ENCODE measurements at places on chromosomes 7 and 10.

DNA sequence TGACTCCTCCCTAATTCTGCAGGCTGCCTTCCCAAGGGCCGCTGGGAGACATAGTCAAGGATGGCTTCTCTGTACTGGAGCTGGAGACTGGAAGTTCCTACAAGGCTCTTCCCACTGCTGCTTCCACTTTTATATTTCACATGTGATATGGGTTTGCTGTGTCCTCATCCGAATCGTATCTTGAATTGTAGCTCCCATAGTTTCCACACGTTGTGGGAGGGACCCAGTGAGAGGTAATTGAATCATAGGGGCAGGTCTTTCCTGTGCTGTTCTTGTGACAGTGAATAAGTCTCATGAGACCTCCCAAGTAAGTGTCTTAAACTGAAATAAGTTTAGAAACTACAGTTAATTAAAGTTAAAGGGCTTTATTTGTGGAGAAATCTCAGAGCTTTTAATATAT is 47.0 kb upstream of the BICC1 start:
- DNase-seq = no peak

DNA sequence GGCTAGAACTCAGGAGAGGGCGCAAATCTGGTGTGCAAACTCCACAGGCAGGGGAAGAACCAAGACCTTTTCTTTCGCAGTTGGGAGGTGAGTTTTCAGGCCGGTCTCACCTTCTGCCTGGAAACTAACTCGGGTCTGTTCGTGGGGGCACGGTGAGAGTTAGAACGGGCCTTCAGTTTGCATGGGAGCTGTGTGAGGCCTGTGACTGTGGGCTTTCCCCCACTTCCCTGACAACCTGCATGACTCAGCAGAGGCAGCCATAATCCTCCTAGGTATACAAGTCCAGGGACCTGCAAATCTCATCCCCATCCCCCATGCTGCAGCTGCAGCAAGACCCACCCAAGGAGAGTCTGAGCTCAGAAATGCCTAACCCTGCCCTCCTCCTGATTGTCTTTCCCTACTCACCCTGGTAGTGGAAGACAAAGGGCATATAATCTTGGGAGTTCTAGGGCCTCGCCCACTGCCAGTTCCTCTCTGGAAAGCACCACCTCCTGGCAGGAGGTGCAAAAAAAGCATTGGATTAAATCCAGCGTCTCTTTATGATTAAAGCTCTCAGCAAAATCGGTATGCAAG is 194.9 kb upstream of the ETV1 start:
- DNase-seq = no peak

DNA sequence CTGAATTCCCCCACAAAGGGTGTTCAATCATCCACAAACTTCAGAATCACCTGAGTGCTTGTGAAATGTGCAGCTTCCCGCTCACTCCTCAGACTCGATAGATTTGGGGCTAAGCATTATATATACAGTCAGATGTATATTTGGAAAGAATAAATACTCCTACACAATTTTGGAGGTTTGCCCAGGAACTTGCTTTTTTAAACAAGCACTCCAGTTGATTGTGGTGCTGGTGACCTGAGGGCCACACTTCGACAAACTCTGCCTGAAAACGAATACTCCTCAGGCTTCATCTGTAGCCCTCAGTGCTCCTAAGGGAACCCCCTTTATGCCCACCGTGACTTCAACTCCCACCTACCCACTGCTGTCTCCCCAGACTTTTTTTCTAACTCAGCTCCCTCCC is 211.6 kb downstream of the INHBA start:
- no peak for DNase-seq

- no peak for DNase-seq
Measured at GRCh38 chr10:81031774-81032173, 494.1 kb downstream of the SH2D4B start.

GRCh38 chr7:143507094-143507518 is 29.4 kb downstream of the TAS2R41 start:
- no peak for DNase-seq

DNA sequence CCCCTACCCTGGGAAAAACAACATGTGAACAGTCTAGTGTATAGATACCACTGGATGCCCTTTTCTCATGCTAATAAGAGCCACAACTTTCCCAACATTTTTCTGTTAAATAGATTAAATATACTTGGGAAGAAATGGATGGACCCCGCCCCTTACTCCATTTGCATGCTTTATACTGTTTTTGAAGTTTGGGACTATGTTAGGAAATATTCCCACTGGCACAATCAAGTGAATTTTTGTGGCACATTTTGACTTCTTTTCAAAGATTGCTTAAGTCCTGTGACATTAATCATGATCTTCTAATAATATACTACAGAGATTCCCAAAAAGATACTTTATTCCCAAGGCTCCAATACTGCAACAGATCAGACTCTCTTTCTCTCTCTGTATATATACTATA is 216.6 kb downstream of the TWIST1 start:
- DNase-seq = no peak

GRCh38 chr7:134071355-134072331 is 55.5 kb upstream of the LRGUK start:
- no peak for DNase-seq

- no peak for DNase-seq
Measured at GRCh38 chr10:116588995-116589394, 1.8 kb upstream of the PNLIPRP1 start.

- no peak for DNase-seq
Measured at GRCh38 chr7:86937363-86937878, 122.0 kb downstream of the ELAPOR2 start.

GRCh38 chr7:128701062-128701785 is 29.1 kb downstream of the GARIN1A start:
- no peak for DNase-seq

GRCh38 chr10:132399117-132400035 is 2.4 kb downstream of the PWWP2B start:
- DNase-seq = no peak

DNA sequence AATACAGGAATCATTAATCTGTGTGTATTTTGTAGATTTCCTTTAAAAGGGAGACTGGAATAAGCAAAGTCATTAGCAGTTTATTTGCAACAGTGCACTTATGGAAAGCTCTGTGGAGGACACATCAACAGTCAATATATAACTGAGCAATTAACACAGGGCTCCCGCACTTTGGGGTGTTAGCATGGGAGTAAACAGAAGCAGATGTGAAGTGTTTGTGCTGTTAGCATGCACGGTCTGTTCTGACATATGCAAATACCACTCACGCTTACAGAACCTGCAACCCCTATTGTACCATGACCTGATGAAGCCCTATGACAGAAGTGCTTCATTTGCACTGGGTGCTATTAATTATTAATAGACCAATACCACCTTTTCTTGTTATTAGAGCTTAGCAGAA is 118.9 kb downstream of the PPP1R3A start:
- no peak for DNase-seq

DNA sequence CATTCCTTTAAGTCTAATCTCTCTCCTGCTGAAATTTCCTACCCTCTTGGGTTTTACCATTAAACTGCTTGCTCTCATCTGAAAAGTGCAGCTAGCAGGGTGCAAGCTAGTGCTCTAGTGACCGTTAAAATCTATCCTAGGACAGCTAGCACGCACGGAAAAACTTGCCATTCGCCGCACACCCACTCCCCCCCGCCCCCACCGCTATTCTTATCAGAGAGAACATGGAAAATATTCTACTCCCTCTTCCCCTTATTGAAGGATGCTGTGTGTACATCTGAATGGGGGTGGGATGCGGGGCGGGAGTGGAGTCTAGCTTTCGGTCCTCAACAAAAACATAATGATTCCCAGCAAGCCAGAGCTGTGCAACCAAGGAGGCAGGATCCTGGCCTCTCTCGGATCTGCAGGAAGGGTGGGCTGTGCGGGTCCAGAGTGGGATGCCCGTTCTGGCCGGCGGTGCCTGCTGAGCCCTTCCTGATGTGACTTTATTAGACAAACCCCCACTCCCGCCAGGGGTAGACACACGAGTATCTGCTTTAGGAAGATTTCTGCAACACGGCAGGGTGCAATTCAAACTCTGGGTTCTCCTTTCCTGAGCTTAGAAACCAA is 1.1 kb upstream of the ADRA2A start:
- no peak for DNase-seq

DNA sequence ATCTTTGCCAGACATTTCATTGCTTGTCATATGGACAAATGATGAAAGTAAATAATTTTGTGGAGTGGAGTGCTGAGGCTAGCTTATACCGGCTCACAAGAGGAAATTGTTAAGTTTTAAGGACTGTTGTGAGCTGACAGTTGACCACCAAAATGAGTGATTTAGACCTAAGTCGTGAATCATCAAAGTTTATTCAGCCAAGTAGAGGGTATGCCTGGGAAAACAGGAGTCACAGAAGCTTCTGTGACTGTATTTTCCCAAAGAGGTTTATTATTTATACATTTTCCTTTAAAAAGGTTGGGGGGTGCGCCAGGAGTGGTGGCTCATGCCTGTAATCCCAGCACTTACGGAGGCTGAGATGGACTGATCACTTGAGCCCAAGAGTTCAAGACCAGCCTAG is 21.8 kb downstream of the MRPS24 start:
- no peak for DNase-seq

- DNase-seq = no peak
Measured at GRCh38 chr7:82335927-82336326, 107.7 kb downstream of the CACNA2D1 start.

GRCh38 chr7:45082031-45082830 is 6.5 kb downstream of the NACAD start:
- no peak for DNase-seq

DNA sequence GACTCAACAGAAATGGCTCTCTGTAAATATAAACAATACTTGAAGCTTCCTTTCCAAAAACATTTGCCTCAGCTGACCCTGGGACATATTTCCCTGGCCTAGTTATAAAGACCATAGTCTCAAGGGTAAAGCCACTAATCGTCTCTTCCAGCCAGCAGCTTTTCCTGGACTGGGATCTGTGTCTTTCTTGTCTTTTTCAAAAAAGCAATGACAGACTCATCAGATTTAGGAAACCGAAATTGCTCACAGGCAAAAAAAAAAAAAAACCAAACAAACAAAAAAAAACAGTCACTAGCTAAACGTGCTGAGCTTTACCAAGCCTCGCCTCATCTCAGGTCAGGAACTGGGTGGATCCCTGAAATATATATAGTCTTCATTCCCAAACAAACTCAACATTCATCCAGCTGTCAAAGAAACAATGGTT is 23.5 kb downstream of the STN1 start:
- no peak for DNase-seq

DNA sequence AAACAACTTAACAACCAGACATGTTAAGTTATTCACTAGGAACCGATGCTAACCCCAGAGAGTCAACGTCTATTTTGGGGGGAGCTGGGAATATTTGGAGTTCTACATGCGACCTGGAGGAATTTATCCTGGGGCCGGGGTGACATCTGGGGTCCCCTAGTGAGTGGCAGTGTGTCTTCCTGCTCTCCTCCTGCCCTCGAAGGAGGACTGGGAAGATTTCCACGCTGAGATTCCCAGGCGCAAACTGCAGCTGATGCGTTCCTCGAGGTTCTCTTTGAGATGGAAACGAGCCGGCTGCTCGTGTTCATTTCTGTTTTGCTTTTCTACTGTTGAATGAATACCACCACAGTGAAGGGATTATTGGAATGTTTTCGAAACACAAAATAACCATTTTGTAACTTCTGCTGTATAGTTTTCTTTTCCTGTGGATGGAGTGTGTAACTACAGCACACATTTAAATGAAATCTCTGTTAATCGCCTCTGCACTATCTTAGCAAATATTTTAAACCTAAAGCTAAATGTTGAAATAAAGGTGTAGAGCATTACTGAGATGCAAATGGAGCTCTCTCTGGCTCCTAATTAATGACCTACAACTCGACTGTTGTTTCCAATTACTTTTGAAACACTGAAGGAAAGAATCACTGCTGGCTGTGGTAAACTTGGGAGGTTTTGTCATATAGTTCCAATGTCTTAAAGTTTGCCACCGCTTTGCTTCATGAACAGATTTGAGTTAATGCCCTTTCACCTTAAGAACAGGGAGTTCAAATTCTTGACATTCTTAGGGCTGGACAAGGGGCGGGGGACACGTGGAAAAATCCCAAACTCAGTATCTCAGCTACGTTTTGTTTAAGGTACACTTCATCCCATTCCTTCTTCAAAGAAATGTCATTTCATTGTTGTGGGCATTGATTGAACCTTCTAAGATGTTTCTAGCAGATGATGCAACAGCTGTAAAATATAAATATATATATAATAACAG is 21.1 kb downstream of the GATA3 start:
- no peak for DNase-seq

DNA sequence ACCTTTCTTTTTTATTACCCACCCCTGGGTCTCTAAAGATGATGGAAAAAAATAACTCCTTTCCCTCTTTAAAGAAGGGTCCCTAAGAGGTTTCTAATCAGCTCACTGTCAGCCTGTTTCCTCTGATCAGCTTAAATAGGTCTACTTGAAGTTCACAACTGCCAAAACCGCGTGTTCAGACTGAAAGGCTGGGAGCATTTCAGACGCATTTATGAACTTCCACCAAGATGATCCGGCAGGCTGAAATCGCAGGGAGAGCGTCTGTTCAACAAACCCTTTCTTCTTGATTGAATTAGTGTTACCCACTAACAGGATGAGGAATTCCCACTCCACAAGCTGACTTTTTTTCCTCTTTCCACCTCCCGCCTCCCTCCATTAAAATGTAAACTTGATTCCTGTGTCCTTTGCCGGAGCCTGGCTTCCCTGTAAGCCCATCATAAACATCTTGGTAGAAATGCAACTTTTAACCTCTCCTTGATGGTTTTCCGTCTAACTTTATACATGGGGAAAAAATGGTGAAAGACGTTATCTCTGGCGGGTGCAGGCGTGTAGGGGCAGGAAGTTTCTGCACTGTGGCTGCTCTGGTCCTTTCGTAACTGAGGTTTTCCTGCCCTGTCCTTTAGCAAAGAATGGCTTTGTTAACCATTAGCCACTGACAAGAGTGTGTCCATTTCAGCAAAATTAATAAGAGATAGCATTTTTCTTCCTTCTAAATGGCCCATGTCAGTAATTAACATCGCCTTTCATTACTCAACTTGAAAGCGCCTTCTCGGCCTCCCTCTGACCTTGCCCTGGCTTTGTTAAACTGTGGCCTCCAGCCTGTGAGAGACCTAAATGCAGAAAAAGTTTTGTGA is 130.7 kb downstream of the BAMBI start:
- DNase-seq = no peak

DNA sequence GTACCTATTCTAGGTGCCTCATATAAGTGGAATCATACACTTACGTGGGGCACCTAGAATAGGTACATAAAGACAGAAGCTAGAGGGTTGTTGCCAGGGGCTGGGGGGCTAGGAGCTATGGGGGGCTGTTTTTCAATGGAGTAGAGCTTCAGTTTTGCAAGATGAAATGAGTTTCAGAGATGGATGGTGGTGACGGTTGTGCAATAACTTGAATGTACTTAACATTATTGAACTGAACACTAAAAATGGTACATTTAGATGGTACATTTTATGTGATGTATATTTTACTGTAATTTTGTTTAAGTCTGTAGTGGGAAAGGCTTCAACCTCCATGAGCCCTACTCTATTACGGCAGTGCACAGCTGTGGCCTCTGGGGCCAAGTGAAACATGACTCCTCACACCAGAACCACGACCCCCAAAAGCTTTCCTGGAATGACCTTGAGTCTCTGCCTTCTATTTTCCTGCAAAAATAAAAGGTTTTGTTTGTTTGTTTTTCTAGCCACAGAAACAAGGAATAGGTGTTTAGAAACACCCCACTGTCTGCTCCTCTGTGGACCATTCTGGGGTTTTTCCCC is 147.3 kb upstream of the PLXNA4 start:
- DNase-seq = no peak
